Effector memory CD4-positive, alpha-beta T cell (primary cell): ENCODE measurements at places on chromosomes 4 and X.

GRCh38 chrX:27966492-27966891, 14.8 kb downstream of the DCAF8L1 start:
- DNase-seq, result no peak

DNA sequence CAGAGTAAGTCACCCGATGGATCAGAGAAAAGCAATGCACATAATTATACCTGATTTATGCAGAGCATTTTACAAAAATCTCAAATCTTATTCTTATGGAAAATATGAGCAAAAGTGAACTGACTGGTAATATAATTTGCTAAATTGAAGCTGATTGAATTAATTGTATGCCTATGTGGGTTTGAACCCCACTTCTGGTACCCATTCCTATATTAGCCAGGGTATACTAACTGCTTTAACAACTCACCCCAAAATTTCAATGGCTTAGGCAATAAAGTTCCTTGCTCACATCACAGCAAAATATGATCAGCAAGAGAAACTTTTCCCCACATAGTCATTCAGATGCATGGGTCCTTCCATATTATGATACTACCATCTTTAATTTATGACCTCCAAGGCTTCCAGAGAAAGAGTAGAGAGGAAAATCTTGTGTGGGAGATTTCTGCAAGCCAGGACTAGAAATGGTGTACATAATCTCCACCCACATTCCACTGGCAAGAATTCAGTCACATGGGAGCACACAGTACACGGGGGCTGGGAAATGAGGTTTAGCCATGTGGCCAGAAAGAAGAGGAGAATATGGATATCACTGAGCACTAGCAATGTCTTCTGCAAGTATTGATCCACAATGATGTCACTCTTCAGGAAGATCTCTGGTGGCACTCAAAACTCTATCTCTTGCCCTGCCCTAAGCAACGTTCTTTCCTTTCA, 640.7 kb downstream of the BCOR start:
- DNase-seq, result no peak

- no peak for DNase-seq
Observed at GRCh38 chr4:121801715-121802075, 572 bp downstream of the EXOSC9 start.

DNA sequence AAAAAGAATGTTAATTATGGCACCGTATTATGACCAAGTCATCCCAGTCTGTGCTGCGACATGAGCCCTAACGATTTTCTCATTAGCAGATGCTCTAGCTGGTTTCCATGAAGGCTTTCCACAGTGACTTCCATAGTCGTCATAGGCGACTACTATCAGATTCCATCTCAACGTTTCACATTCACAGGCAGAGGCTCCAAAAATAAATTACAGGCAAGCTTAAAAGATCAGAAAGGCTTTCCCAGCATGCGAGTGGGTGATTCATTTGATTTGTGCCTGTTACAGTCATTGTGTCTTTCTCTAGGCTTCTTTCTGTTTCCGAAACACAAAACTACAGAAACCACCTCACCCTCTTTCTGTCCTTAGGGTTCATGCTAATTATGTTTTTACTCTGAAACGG, 43.2 kb downstream of the PALLD start:
- DNase-seq, result no peak

- DNase-seq, result no peak
Observed at GRCh38 chr4:5322321-5322720, 271.0 kb downstream of the STK32B start.

- no peak for DNase-seq
Observed at GRCh38 chr4:141643557-141643956, 7.2 kb downstream of the IL15 start.

DNA sequence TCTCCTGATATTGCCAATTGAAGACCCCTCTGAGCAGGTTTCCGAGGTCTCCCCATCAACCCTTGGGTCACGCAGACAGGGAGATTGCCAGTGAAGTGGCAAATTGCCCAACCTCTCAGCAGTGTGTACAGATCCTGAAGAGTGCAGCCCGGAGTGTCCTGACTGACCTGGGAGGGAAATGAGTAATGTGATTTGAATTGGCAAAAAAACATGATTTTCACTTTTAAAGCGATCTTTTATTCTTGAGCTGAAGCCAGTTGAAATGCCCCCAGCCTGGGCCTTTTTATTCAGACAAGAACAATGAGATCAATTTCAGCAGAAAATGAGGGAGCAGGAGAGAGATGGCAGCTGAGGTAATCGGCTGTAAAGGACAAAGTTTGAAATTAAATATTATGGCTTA, 401.8 kb downstream of the RAPGEF2 start:
- no peak for DNase-seq

GRCh38 chr4:128349921-128350320, 62.3 kb upstream of the PGRMC2 start:
- no peak for DNase-seq

GRCh38 chr4:158958489-158959270, 144.2 kb upstream of the RAPGEF2 start:
- no peak for DNase-seq
